Midbrain (tissue), 1 donor: ENCODE measurements at places on chromosomes 12 and 14.

GRCh38 chr12:84706374-84706773, 206.2 kb downstream of the SLC6A15 start:
- DNase-seq, result no peak

DNA sequence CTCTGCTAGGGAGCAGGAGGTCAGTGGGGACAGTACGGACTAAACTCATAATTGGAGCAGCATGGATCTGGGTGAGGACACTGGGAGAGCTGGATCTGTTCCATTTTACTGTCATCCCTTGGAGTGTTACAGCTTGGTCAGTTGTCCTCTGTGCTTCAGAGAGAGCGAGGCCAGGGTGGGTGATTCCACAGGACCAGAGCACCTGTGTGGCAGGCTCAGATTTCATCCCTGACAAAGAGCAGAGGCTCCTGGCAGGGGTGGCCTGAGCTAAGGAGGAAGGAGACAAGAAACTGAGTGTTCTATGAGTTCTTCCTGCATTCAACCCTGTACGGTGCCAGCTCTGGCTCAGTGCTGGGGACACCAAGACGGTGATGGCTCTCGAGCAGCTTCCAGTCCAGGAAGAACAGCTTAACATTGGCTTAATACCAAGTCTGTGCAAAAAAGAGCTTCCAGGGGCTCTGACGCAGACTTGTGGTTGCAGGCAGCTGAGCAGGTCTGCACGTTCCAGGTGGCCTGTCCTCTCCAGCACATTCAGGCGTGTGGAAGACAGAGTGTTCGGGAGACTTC, 8.4 kb upstream of the PGF start:
- no peak for DNase-seq

DNA sequence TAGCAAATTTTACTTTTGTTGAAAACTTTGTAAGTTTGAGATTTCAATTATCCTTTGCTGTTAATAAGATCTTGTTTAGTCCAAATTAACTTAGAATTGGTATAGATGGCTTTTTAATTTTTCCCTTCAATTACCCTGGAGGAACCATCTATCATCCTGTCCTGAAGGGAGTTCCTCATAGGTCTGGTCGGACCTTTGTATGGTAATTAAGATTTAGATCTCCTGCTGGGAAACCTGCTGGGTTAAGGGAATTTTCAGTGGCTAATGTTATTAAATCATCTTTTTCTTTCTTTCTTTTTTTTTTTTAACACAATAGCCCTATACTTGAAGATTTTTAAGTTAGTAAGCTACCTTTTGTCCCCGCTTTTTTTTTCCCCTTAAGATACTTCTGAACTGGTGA, 63.0 kb upstream of the PRMT8 start:
- DNase-seq, result no peak

DNA sequence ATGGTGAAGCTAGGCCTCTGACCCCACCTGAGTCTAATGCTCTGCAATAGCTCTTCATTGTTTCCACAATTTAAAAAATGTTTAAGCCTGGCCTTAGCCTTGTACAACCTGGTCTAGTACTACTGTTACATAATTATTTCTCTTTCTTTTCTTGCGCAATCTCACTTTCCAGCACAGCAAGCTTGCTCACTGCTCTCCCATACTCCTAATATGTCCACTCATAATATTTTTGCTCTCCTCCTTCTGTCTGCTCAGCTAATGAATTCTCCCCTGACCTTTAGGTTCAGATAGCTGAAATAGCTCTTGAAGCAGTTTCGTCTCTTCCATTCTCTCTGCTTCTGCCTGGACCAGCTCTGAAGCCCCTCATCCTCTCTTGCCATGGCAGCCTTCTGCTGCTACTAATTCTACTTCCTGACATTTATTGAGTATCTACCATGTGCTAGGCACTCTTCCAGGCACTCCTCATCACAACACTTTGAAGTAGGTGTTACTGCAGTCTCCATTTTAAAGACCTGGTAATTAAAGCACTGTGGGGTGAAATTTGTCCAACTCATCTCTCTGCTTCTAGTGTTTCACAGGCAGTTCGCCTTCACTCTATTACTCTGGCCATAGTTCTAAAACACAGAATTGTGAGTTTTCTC, 2.8 kb upstream of the SLC48A1 start:
- DNase-seq, result no peak

GRCh38 chr12:118064608-118065007, 3.6 kb upstream of the WSB2 start:
- DNase-seq, result no peak

GRCh38 chr12:48817873-48818830, at the start of gene CACNB3:
TSS of gene CACNB3 (plus strand) at chr12:48818496. CDS start at chr12:48818930, 434 bp downstream.
- peak; percentile 23 for DNase-seq
